ENCODE measurements at places on chromosomes 12 and 14.

- no peak for DNase-seq
Observed at GRCh38 chr12:121182222-121182893, 27.6 kb upstream of the P2RX4 start.

GRCh38 chr14:101501858-101502615, 59.3 kb upstream of the DIO3 start:
- no peak for DNase-seq

- DNase-seq = no peak
Observed at GRCh38 chr14:27739657-27740156, 1026.9 kb upstream of the FOXG1 start.

- DNase-seq = no peak
Observed at GRCh38 chr14:34081576-34082136, 130.8 kb upstream of the EGLN3 start.

- no peak for DNase-seq
Observed at GRCh38 chr12:1544996-1545700, 49.2 kb downstream of the FBXL14 start.

Measured in vagina (tissue), 2 donors.